Body of pancreas (tissue), 4 donors: ENCODE measurements at places on chromosomes 2 and 18.
A peak's percentile ranks its signal among the peaks of the same experiment; 100 is the strongest.

DNA sequence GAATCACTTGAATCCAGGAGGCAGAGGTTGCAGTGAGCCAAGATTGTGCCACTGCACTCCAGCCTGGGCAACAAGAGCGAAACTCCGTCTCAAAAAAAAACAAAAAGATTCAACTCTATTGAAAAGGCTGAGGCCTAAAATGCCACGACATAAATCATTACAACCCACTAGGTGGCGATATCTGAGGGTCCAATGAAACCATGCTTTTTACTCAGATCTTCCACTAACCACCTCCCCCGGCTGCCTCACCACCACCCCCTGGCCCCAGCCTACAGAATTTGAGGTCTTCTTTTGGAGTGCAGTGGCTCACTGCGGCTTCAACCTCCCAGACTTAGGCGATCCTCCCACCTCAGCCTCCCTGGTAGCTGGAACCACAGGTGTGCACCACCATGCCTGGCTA, 57.5 kb downstream of the AP1S3 start:
- DNase-seq = no peak

DNA sequence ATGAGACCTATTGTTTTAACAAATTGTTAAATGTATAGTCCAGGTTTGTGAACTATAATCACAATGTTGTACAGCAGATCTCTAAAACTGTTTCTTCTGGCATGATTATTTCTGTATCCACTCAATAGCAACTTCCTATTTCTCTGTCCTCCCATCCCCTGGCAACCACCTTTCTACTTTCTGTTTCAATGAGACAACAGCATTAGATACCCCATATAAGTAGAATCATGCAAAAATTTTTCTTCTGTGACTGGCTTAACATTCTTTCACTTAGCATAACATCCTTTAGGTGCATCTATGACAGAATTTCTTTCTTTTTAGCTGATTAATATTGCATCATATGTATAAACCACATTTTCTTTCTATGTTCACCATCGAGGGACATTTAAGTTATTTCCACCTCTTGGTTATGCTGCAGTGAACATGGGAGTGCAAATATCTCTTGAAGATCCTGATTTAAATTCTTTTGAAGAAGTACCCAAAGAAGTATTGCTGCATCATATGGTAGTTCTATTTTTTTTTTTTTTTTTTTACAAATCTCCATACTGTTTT, 713.5 kb downstream of the LRP1B start:
- DNase-seq = no peak

GRCh38 chr18:66900837-66901236, 296.9 kb upstream of the CDH19 start:
- DNase-seq = no peak

- DNase-seq = no peak
These were observed 283.1 kb upstream of the CYRIA start for GRCh38 chr2:16948710-16949109.

DNA sequence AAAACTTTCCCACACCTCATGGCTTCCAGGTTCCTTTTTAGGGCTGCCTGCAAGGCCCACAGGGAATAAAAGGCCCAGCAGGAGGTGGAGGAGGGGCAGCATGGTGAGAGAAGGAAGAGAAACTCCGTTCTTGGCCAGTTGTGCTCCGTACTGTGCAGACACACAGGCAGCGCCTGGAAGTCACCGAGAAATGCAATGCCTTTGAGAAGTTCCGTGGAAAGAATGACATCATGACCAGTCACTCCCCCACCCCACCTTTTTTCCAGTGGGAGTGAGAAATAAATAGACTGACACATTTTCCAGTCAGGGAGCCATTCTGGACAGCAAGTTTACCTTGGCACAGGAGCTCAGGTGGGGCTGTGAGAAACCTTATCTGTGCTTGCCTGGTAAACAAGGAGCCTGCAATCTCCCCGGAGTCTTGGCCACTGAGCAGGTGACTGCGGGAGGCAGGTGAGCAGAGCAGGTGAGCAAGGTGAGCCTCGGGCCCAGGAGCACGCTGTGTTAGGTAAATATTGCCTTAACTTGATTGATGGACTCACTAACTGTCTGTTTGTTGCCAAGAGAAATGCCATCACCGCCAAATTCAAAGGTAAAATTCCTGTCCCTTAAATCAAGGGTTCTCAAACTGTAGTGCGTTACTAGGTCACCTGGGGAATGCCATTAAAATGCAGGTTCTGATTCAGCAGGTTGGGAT, 13.5 kb upstream of the LBH start:
- DNase-seq = peak; percentile 98

- no peak for DNase-seq
These were observed 363.1 kb downstream of the DSC3 start for GRCh38 chr18:30679285-30679930.

DNA sequence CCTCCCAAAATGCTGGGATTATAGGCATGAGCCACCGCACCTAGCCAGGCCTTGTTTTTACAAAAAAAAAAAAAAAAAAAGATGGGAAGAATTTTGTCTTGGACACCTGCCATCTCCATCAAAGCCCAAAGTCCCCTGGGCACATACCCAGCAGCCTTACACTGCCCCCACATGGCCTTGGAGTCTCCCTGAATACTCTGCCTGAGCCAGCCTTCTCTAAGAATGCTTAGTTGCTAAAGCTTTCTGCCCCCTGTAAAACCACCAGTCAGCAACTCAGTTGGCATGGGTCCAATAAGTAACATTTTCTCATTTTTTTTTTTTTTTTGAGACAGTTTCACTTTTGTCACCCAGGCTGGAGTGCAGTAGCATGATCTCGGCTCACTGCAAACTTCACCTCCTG, 40.6 kb downstream of the SPC25 start:
- DNase-seq = peak; percentile 77

DNA sequence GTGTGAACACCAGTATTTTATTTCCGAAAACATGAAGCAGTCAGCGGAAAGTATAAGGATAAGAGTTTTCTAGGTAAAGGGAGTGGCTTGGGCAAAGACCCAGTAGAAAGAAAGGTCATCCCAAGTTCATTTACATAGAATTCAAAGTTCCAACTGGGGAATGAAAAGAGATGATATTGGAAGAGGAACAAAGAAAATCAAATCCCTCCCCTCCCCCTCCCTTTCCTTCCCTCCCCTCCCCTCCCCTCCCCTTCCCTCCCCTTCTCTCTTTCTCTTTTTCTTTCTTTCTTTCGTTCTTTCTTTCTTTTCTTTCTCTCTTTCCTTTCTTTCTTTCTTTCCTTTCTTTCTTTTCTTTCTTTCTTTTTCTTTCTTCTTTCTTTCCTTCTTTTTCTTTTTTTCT, 675.7 kb upstream of the NRXN1 start:
- no peak for DNase-seq

- peak; percentile 53 for DNase-seq
These were observed 13.2 kb downstream of the NABP1 start for GRCh38 chr2:191691016-191691735.

DNA sequence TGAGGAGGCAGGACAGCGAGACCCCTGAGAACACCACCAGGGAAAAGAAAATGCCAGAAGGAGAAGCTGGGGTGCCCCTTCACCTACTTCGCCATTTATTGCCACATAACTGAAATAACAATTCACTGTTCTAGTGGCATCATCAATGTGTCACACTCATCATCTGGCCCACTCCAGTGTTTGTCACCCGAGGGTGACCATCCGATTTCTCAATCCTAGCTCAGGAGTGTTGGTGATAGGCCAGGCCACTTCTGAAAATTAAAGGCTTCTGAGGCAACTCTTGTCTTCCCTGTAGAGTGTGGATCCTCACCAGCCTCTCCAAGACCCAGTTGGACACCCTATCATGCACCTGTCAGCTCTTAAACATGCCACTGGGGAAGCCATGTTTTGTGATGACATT, 62.9 kb upstream of the BZW1 start:
- no peak for DNase-seq

DNA sequence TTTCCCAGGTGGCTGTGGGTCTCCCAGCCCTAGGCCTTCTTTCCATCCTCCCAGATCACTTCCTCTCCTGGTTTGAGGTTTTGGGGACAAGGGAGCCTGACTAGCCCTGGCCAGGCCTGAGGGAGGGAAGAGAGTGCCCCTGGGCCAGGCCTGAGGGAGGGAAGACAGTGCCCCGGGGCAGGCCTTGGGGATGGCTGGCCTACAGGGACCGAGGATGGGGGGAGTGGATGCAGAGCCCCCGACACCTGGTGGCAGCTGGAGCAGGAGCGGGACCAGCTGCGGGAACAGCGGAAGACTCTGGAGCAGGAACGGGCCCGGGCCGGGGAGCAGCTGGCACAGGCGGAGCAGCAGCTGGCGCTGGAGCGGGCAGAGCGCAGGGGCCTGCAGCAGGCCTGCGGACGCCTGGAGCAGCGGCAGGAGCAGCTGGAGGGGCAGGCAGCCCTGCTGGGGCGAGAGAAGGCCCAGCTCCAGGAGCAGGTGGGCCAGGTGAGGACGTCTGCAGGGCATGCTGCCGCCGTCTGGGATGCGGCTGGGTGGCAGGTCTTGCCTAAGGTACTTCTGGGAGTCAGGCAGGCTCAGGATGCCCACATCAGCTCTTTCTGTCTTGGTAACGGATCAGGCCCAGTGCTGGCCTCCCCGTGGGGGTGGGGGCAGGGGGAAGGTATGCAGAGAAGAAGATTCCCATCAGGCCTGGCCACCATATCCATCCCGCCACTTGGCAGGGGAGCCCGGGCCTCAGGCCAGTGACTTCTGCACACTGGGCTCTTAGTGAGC, 29.2 kb downstream of the CROCC2 start:
- DNase-seq = peak; percentile 4

DNA sequence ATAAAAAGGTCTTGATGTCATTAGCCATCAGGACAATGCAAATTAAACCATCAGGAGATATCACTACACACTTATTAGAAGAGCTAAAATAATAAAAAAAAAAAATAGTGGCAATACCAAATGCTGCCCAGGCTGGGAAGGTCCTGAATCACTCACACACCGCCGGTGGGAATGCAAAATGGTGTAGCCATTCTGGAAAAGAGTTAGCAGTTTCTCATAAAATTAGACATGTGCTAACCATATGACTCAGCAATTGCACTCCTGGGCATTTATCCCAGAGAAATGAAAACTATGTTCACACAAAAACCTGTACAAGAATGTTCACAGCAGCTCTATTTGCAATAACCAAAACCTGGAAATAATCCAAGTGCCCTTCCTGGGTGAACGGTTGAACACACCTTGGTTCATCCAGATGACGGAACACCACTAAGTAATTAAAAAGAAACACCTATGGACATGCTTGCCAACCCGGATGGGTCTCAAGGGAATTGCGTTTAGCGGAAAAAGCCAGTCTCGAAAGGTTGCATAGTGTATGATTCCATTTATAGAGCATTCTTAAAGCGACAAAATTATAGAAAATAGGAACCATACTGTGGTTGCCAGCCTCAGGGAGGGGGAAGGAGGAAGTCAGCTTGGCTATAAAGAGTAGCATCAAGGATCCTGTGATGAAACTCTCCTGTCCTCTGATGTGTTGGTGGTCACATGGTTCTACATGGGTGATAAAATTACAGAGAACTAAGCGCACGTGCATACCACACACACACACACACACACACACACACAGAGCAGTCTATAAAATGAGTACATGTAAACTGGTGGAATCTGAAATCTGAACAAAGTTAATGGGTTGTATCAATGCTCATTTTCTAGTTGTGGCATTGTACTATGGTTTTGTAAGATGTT, 4.6 kb downstream of the MBP start:
- peak; percentile 84 for DNase-seq

GRCh38 chr18:26721854-26722564, 143.5 kb downstream of the AQP4 start:
- DNase-seq = no peak

GRCh38 chr2:19158211-19158610, 200.2 kb downstream of the OSR1 start:
- no peak for DNase-seq

GRCh38 chr2:187475499-187476248, 27.6 kb upstream of the CALCRL start:
- DNase-seq = no peak

DNA sequence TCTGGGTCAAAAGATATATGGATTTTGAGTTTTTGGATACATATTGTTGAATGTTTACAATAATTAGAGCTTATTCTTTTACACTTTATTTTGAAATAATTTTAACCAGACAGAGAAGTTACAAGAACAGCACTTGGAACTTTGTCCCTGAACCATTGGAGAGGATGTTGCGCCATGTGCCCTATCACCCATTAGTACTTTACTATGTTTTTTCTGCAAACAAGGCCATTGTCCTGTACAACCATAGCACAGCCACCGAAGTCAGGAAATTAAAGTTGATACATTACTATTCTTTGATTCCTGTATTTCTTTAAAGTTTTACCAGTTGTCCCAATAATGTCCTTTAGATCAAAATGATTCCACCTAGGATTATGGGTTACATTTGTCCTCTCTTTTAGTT, 188.8 kb downstream of the ACKR3 start:
- no peak for DNase-seq

- DNase-seq = no peak
These were observed 251.2 kb upstream of the PARD3B start for GRCh38 chr2:204293884-204294747.

DNA sequence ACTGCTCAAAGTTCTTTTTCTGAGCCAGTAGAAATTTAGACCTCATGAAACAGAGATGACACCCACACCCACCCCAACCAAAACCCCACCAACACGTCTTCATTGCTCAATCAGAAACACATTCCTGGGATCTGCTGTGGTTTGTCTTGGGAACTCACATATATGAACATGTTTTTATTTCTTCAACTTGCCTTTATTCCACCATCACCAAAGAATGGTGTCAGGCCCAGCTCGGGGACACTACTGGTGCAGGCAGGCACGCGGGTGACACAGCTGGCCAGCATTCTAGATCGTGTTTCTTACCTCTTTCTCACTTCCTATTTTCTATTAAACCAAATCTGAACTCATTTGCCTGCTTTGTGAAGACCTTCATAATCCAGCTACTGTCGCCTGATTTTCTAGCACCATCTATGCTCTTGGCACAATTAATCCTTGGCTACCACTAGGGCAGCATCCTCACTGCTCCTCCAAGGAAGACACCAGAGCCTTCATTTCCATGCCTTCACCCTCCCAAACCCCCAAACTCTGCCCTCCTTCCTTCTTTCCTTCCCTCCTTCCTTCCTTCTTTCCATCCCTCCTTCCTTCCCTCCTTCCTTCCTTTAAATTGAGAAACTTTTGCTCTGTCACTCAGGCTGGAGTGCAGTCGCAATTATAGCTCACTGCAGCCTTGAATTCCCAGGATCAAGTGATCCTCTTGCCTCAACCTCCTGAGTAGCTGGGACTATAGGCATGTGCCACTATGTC, 157.1 kb downstream of the BCL2 start:
- no peak for DNase-seq

GRCh38 chr2:45804987-45805755, 153.7 kb downstream of the PRKCE start:
- no peak for DNase-seq

- peak; percentile 38 for DNase-seq
These were observed 113.4 kb downstream of the EIPR1 start for GRCh38 chr2:3264010-3264744.

- no peak for DNase-seq
These were observed 35.2 kb downstream of the FAM228A start for GRCh38 chr2:24210106-24210455.
